Spleen (tissue), 13 donors: ENCODE measurements at places on chromosomes 1 and 21. TPM values are rescaled to one million over a fixed set of nuclear protein-coding genes. Genes with fewer than 3 reads are reported as not detected.

GRCh38 chr1:14712136-14712535 lies 113.7 kb downstream of the KAZN start:
- H3K36me3 ChIP-seq = no peaks in the 10 kb centered on the region
- H3K27ac ChIP-seq = no peak overlapping the region
- no peaks in the 10 kb centered on the region for H3K4me1 ChIP-seq
- no peaks in the 10 kb centered on the region for H3K27me3 ChIP-seq

GRCh38 chr21:17616831-17617230 lies 4.1 kb upstream of the BTG3 start:
- H3K27me3 ChIP-seq = no peaks in the 10 kb centered on the region
- H3K27ac ChIP-seq = no peak overlapping the region
- H3K4me3 ChIP-seq = no peak overlapping the region
- H3K36me3 ChIP-seq = no peaks in the 10 kb centered on the region
- no peak for DNase-seq
- H3K4me1 ChIP-seq = no peaks in the 10 kb centered on the region

EPHA8 gene
- 6.7 TPM for total RNA-seq

GRCh38 chr1:8020032-8020431 lies 6.1 kb downstream of the ERRFI1 start:
- H3K4me3 ChIP-seq = no peak overlapping the region
- no peak overlapping the region for H3K27ac ChIP-seq
- no peaks in the 10 kb centered on the region for H3K36me3 ChIP-seq
- no peak for DNase-seq
- no peaks in the 10 kb centered on the region for H3K27me3 ChIP-seq

GRCh38 chr1:88175120-88175630 lies 508.9 kb upstream of the PKN2 start:
- no peaks in the 10 kb centered on the region for H3K4me1 ChIP-seq
- no peak overlapping the region for H3K4me3 ChIP-seq
- no peak for DNase-seq
- no peak overlapping the region for H3K27ac ChIP-seq
- no peaks in the 10 kb centered on the region for H3K36me3 ChIP-seq
- no peaks in the 10 kb centered on the region for H3K27me3 ChIP-seq

GRCh38 chr1:25033828-25034705 lies 104.0 kb upstream of the RUNX3 start:
- peak overlapping the region; percentile 83 for H3K27ac ChIP-seq
- H3K4me1 ChIP-seq = peaks cover 81% of the 10 kb centered on the region
- DNase-seq = peak; percentile 93
- no peaks in the 10 kb centered on the region for H3K27me3 ChIP-seq

- DNase-seq = no peak
- no peaks in the 10 kb centered on the region for H3K27me3 ChIP-seq
- peak overlapping the region; percentile 71 for H3K27ac ChIP-seq
- H3K4me3 ChIP-seq = no peak overlapping the region
- H3K4me1 ChIP-seq = no peaks in the 10 kb centered on the region
- no peaks in the 10 kb centered on the region for H3K36me3 ChIP-seq
Measured at GRCh38 chr1:3126756-3127678, 58.0 kb downstream of the PRDM16 start.

DNA sequence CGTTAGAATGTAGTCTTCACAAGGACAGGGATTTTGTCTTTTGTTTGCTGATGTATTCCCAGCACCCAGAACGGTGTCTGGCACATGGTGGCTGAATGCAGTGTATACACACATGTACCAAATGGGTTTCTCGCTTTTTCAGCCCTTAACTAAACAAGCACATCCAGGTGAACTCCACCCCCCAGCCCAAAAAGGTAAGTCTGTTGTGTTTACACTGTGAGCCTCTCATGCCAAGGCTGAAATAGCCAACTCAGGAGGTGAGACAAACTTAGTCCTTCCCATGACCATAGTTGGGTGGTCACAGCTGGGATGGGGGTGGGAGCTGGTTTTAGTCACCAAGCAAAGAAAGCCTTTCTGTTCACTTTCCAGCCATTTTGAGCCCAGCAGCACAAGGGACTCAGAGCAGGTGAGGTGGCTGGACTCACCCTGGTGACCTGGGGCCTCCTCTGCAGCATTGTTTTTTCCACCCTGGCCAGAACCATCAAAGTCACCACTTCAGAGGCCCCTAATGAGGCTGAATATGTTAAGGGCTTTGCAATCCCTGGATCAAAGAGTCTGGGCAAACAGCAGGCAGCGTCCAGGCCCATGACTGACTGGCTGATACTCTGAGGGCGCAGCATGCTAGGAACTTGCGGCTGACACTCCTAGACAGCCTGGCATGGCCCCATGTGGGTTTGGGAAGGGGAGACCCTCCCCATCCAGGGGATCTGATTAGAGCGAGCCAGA lies 8.7 kb downstream of the TENT5B start:
- no peak for DNase-seq
- no peaks in the 10 kb centered on the region for H3K36me3 ChIP-seq
- no peaks in the 10 kb centered on the region for H3K27me3 ChIP-seq
- H3K4me1 ChIP-seq = peaks cover 3% of the 10 kb centered on the region
- H3K27ac ChIP-seq = no peak overlapping the region
- no peak overlapping the region for H3K4me3 ChIP-seq

FLG2 gene
- not detected for total RNA-seq

DNA sequence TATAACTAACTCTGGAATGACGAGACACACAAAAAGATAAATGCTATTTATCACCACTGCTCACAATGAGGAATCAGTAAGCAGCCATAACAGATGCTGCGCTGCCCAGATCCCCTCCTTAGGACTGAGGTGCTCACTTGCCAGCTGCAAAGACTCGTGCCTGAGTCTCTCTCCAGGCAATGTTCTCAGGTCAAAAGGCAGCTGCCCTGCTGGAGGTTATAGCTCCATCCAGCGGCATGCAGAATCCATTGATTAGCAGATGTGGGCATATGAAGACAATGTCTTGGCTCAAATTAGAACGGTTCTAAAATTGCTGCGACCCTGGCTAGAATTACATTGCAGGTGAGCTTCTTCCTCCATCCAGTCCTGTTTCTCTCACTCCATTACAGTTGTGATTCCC lies 328.2 kb upstream of the CHRM3 start:
- no peak overlapping the region for H3K4me3 ChIP-seq
- H3K27me3 ChIP-seq = no peaks in the 10 kb centered on the region
- no peak for DNase-seq
- H3K36me3 ChIP-seq = no peaks in the 10 kb centered on the region
- no peaks in the 10 kb centered on the region for H3K4me1 ChIP-seq
- H3K27ac ChIP-seq = no peak overlapping the region

HPCAL4 gene
- 0.49 TPM for total RNA-seq

- no peaks in the 10 kb centered on the region for H3K27me3 ChIP-seq
- no peak for DNase-seq
- H3K27ac ChIP-seq = no peak overlapping the region
Measured at GRCh38 chr1:224459966-224460365, 25.4 kb upstream of the WDR26 start.

BEST4 gene
- 0.61 TPM for total RNA-seq

PAQR7 gene
- 14.2 TPM for total RNA-seq

DNA sequence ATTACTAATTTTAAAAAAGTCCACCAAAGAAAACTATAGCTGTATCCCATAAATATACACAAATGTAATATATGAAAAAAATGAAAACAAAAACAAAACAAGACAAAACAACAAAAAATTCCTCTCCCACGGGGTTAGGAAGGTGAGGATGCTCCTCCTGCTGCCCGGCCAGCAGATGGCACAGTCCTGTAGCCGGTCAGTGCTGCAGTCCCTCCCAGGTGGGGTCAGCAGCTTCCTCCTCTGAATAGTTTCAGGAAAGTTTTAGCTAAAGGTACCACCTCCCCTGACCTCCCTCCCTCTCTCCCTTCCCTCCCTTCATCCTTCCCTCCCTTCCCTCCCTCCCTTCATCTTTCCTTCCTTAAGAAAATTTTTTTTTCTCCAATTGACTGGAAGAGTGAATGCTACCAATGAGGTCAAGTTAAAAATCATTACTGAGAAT lies 67.8 kb upstream of the BCL10 start:
- H3K4me3 ChIP-seq = no peak overlapping the region
- H3K27ac ChIP-seq = no peak overlapping the region

- H3K4me1 ChIP-seq = peaks cover 9% of the 10 kb centered on the region
- DNase-seq = no peak
- peaks cover 44% of the 10 kb centered on the region for H3K36me3 ChIP-seq
- H3K27ac ChIP-seq = no peak overlapping the region
- no peak overlapping the region for H3K4me3 ChIP-seq
Measured at GRCh38 chr1:56535362-56535761, 44.0 kb downstream of the PLPP3 start.

DNA sequence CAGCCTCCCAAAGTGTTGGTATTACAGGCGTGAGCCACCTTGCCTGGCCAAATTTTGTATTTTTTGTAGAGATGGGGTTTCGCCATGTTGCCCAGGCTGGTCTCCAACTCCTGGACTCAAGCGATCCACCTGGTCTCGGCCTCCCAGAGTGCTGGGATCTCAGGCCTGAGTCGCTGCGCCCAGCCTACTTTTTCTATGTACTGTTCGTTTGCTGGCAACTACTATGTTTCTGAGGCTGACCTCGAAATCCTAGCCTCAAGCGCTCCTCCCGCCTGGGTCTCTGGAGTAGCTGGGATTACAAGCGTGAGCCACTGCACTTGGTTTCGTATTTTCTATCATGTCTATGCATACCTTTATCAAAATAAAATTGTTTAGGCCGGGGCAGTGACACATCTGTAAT lies 675 bp upstream of the TEKT2 start:
- H3K27me3 ChIP-seq = peaks cover 49% of the 10 kb centered on the region
- peaks cover 20% of the 10 kb centered on the region for H3K4me1 ChIP-seq
- no peak overlapping the region for H3K27ac ChIP-seq
- H3K36me3 ChIP-seq = no peaks in the 10 kb centered on the region

DNA sequence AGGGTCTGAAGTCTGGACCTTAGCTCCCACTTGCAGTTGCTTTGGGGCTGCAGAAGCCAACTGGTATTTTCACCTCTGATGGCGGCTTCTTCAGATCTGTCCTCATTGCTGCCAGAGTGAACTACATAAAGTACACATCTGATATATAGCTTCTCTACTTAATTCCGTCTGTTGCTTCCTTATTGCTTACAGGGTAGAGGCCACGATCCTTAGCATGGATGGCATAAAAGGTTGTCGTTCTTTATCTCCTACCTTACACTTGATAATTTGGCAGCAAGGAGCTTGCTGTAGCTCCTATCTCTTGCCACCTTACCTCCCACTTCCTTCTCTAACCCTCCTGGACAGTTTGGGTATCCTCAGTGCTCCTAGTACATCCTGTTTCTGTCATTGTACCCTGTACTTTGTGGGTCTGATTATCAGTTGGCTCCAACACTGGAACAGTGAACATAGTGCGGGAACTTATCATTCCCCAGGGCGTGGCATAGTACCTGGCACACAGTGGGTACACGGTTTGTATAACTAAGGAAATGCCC lies 30.9 kb upstream of the NBL1 start:
- DNase-seq = no peak
- no peak overlapping the region for H3K4me3 ChIP-seq
- peaks cover 10% of the 10 kb centered on the region for H3K4me1 ChIP-seq
- H3K27me3 ChIP-seq = no peaks in the 10 kb centered on the region

DNA sequence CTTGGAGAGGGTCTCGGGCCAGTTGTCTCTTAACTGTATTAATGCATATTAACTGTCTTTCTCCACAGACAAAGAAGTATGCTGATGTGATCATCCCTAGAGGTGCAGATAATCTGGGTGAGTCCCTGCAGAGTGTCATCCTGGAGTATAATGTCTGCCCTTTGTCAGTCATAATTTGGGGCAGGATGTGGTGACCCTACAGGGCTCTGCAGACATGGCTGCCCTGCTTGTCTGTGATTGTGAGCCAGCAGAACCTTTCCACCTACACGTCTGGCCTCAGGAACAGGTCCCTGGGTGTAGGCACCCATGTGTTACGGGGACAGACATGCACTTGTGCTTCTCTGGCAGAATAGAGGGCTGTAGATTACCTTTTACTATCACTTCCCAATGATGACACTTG lies 78.4 kb downstream of the UCK2 start:
- no peaks in the 10 kb centered on the region for H3K27me3 ChIP-seq
- no peak for DNase-seq
- H3K4me1 ChIP-seq = no peaks in the 10 kb centered on the region
- H3K4me3 ChIP-seq = no peak overlapping the region
- H3K27ac ChIP-seq = no peak overlapping the region

HCN3 gene
- total RNA-seq = 1.5 TPM

- H3K27ac ChIP-seq = no peak overlapping the region
- DNase-seq = no peak
- no peaks in the 10 kb centered on the region for H3K27me3 ChIP-seq
- peaks cover 25% of the 10 kb centered on the region for H3K4me1 ChIP-seq
- peaks cover 73% of the 10 kb centered on the region for H3K36me3 ChIP-seq
Measured at GRCh38 chr1:38839363-38839762, 20.2 kb downstream of the RRAGC start.

CD34 gene
- total RNA-seq = 13.9 TPM

MAN1C1 gene
- total RNA-seq = 54.3 TPM

SPATA17 gene
- total RNA-seq = not detected

DNA sequence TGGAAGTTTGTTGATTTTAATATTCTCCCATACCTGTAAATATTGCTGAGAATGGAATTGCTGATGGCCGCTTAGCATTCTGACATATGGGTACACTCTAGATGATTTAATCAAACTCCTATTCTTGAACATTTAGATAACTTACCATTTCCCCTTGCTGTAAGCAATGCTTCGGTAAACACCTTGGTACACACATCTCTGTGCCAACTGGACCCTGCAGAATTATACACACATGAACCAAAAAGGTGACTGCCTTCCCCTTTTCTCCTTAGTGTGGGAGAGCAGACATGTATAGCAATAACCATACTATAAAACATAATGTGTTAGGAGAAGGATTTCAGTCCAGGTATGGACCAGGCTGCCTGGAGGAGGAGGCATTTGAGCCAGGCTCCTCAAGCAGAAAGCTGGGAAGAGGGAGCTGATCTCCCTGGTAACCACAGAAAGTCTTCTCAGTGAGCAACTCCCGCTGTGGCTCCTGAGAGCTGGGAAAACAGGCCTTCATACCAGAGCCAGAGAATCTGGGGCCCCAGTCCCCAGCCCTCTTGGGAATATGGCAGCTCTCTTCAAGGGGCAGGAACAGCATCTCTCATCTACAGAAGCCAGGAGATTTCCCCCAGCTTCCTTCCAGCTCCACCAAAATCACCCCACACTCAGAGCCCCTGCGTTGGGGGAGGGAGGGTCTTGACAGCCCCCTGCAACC lies 33.9 kb upstream of the CSF1 start:
- H3K27ac ChIP-seq = peak overlapping the region; percentile 27
- no peaks in the 10 kb centered on the region for H3K36me3 ChIP-seq
- DNase-seq = no peak
- H3K4me3 ChIP-seq = no peak overlapping the region

DNA sequence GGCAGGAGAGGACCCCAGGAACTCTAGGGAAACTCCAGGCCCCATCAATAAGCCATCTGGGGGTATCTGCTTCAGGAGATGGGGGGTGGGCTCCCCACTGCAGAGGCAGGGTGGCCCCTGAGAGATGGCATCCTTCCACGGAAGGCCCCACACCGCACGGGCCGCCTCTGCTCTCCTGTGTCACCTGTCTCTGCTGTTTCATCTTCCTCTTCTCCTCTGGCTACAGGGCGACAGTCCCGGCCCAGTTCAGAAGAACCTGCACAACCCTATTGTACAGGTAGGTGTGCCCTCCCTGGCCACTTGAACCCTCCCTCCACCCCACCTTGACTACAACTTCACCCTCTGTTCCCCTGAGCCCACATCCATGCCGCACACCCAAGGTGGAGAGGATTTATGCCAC lies 90.2 kb upstream of the TMEM51 start:
- no peak for DNase-seq
- peaks cover 34% of the 10 kb centered on the region for H3K36me3 ChIP-seq
- no peaks in the 10 kb centered on the region for H3K27me3 ChIP-seq
- H3K4me3 ChIP-seq = no peak overlapping the region
- peak overlapping the region; percentile 33 for H3K27ac ChIP-seq
- no peaks in the 10 kb centered on the region for H3K4me1 ChIP-seq

GRCh38 chr1:20723159-20723536 lies 5.3 kb upstream of the KIF17 start:
- no peaks in the 10 kb centered on the region for H3K36me3 ChIP-seq
- peaks cover under 1% of the 10 kb centered on the region for H3K4me1 ChIP-seq
- no peaks in the 10 kb centered on the region for H3K27me3 ChIP-seq
- DNase-seq = no peak
- no peak overlapping the region for H3K27ac ChIP-seq

ANXA9 gene
- total RNA-seq = not detected
